T-helper 2 cell treated with Interferon-gamma antibody and Interleukin-4, amounts not matched to agents 5 μg/mL and 100 μg/mL, for 36 hours (primary cell): ENCODE measurements at places on chromosomes 12 and 14.

DNA sequence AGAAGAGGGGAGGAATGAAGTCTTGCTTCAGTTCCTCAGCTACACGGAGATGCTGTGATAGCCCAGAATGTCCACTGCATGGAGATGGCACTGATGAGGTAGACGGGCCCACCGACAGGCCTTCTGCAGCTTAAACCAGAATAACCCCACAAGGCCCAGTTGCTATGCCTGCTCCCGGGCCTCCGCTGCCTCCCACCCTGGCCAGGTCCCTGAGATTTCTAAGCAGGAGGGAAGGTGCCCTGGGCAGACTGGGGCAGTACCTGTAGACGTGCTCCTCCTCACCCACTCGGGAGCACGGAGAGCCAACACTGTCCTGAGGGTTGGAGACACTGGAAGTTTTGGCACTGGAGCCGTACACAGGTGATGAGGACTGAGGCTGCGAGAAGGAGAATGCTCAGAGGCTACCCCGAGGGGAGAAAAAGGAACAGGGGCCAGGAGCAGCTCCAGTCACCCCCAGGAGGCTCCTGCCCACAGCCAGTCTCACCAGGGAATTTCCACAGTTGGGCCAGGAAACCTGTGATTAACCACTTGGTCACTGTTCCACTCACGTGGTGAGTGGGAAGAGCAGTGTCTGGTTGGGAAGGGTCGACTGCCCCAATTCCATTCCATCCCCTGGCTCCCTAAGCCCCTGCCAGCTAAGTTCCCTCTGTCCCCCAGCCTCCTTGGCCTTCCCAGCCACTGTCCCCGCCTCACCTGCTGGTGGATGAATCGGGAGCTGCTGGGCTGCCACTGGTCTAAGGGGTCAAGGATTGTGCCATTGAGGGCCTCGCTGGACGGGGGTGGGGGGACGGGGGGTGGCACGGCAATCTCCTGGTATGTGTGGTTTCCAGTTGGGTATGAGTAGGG, 22.8 kb upstream of the RPLP0 start:
- H3K27me3 ChIP-seq = no peaks in the 10 kb centered on the region
- H3K4me3 ChIP-seq = no peak overlapping the region
- H3K4me1 ChIP-seq = peaks cover 32% of the 10 kb centered on the region
- H3K27ac ChIP-seq = no peak overlapping the region
- H3K36me3 ChIP-seq = peaks cover 43% of the 10 kb centered on the region
- DNase-seq = no peak

DNA sequence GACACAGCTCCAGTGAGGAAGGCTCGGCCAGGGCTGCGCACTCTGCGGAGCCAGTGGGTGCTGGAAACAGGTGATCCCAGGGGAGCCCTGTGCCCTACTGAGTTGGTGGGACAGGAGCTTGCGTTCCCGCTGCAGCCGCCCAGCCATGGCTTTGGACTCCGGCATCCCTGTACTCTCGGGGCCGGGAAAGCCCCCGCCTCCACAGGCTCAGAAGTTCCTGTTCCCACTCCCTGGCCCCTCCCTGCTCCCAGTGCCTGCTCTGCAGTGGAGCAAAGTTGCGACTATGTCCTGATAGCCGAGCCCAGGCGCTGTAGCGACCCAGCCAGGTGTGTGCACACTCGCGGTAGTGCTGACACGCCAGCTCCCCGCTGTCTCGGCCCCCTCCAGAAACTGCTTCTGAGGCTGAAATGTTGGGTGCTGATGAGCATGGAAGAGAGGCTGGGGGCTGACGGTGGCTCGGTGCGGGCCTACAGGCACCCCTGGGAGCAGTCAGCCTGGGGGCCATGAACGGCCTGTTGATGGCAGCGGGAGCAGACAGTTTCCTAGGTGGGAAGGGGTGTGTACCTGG, 344.6 kb upstream of the MGAT4C start:
- H3K36me3 ChIP-seq = no peaks in the 10 kb centered on the region
- no peak for DNase-seq
- H3K4me3 ChIP-seq = no peak overlapping the region
- no peaks in the 10 kb centered on the region for H3K4me1 ChIP-seq

DNA sequence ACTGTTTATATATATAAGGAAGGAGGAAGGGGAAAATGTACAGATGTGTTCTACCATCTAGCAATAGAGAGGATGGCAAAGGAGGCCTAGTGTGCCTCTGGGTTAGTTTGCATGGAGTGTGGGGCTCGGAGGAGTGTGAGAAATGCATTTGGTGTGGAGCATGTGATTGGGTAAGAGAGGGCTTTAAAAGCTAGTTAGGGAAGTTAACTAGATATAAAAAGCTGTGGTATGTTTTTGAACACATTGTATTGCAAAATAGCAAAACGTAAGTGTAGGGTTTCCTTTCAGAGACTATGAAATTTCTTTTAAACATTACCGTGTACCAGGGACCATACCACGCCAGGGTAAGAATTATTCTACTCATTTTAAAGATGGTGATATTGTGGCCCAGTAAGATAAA, 53.3 kb upstream of the STXBP6 start:
- no peaks in the 10 kb centered on the region for H3K27me3 ChIP-seq
- H3K36me3 ChIP-seq = no peaks in the 10 kb centered on the region
- no peak overlapping the region for H3K4me3 ChIP-seq
- H3K4me1 ChIP-seq = no peaks in the 10 kb centered on the region
- H3K27ac ChIP-seq = no peak overlapping the region
- DNase-seq = no peak

GRCh38 chr12:8508910-8509841, 4.1 kb upstream of the CLEC4D start:
- H3K36me3 ChIP-seq = no peaks in the 10 kb centered on the region
- H3K27ac ChIP-seq = no peak overlapping the region
- DNase-seq = no peak
- no peak overlapping the region for H3K4me3 ChIP-seq

- H3K4me3 ChIP-seq = no peak overlapping the region
- H3K36me3 ChIP-seq = no peaks in the 10 kb centered on the region
- no peaks in the 10 kb centered on the region for H3K4me1 ChIP-seq
- H3K27me3 ChIP-seq = no peaks in the 10 kb centered on the region
- no peak for DNase-seq
Observed at GRCh38 chr12:23361971-23362370, 587.5 kb downstream of the SOX5 start.

- peaks cover 4% of the 10 kb centered on the region for H3K27me3 ChIP-seq
- no peak overlapping the region for H3K4me3 ChIP-seq
Observed at GRCh38 chr12:123815968-123816367, 53.9 kb downstream of the DNAH10 start.

GRCh38 chr14:104266631-104267575, 128.5 kb downstream of the KIF26A start:
- DNase-seq = no peak
- H3K4me1 ChIP-seq = no peaks in the 10 kb centered on the region
- H3K27ac ChIP-seq = no peak overlapping the region
- no peaks in the 10 kb centered on the region for H3K27me3 ChIP-seq
- H3K4me3 ChIP-seq = no peak overlapping the region

GRCh38 chr14:95236221-95236620, 78.9 kb upstream of the DICER1 start:
- no peak overlapping the region for H3K4me3 ChIP-seq
- no peak for DNase-seq
- no peak overlapping the region for H3K27ac ChIP-seq
- peaks cover 4% of the 10 kb centered on the region for H3K27me3 ChIP-seq
- H3K36me3 ChIP-seq = no peaks in the 10 kb centered on the region
- H3K4me1 ChIP-seq = no peaks in the 10 kb centered on the region

- no peak overlapping the region for H3K4me3 ChIP-seq
- DNase-seq = no peak
- H3K4me1 ChIP-seq = peaks cover 30% of the 10 kb centered on the region
- H3K36me3 ChIP-seq = peaks cover 11% of the 10 kb centered on the region
- no peak overlapping the region for H3K27ac ChIP-seq
Observed at GRCh38 chr14:64671591-64671990, 32.6 kb upstream of the PLEKHG3 start.

DNA sequence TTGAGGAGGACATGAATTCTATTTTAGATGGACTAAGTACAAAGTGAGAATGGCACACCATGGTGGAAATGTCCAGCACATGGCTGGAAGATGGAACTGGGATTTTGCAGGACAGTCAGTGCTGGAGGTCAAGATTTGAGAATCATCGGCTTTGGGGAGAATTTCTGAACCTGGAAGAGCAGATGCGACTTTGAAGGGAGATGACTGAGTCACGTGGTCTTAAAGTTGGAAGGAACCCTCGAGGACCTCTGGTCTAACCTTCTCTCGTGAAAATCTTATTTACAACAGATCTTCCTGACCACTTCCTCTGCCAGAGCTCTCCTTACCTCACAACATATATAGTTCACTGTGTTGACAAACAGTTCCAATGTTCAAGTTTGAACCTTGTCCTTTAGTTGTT, 415.4 kb downstream of the ATP23 start:
- no peak overlapping the region for H3K4me3 ChIP-seq
- no peaks in the 10 kb centered on the region for H3K27me3 ChIP-seq
- peaks cover 4% of the 10 kb centered on the region for H3K4me1 ChIP-seq
- H3K36me3 ChIP-seq = no peaks in the 10 kb centered on the region
- no peak overlapping the region for H3K27ac ChIP-seq

- peaks cover 2% of the 10 kb centered on the region for H3K36me3 ChIP-seq
- H3K27me3 ChIP-seq = no peaks in the 10 kb centered on the region
- H3K4me1 ChIP-seq = peaks cover 18% of the 10 kb centered on the region
- no peak overlapping the region for H3K27ac ChIP-seq
- DNase-seq = no peak
Observed at GRCh38 chr14:94029265-94029664, 3.1 kb downstream of the OTUB2 start.

GRCh38 chr12:112677050-112677765, 114.3 kb upstream of the RPH3A start:
- no peak overlapping the region for H3K4me3 ChIP-seq
- no peak overlapping the region for H3K27ac ChIP-seq
- H3K4me1 ChIP-seq = no peaks in the 10 kb centered on the region
- peaks cover 2% of the 10 kb centered on the region for H3K27me3 ChIP-seq

GRCh38 chr12:113860059-113860820, 105.9 kb downstream of the RBM19 start:
- H3K4me3 ChIP-seq = no peak overlapping the region
- H3K4me1 ChIP-seq = peaks cover 8% of the 10 kb centered on the region
- H3K27me3 ChIP-seq = no peaks in the 10 kb centered on the region
- H3K27ac ChIP-seq = no peak overlapping the region

- DNase-seq = no peak
- no peaks in the 10 kb centered on the region for H3K27me3 ChIP-seq
- H3K4me1 ChIP-seq = no peaks in the 10 kb centered on the region
Observed at GRCh38 chr14:38290601-38291188, 34.8 kb upstream of the CLEC14A start.

GRCh38 chr12:12008931-12009611, 61.7 kb upstream of the BCL2L14 start:
- H3K27me3 ChIP-seq = peaks cover 19% of the 10 kb centered on the region
- H3K27ac ChIP-seq = peak overlapping the region; percentile 91
- peak overlapping the region; percentile 81 for H3K4me3 ChIP-seq
- peaks cover 68% of the 10 kb centered on the region for H3K4me1 ChIP-seq

- H3K4me3 ChIP-seq = no peak overlapping the region
- peak overlapping the region; percentile 52 for H3K27ac ChIP-seq
Observed at GRCh38 chr14:34843011-34843554, 32.1 kb downstream of the BAZ1A start.

DNA sequence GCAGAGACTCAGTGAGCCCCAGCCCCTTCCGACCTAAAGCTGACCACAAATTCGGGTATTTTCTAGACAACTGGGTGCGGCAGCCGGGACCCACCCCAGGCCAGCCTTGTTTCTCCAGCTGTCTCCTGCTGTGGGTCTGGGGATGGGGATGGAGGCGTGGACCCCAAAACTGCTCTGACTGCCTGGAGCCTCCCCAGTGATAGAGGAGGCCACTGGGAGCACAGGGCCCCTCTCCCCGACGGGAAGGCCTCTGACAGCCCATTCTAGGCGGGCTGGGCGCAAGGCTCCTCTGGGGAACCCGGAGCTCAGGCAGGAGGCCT, 38.2 kb upstream of the TDRD9 start:
- no peak for DNase-seq
- no peaks in the 10 kb centered on the region for H3K27me3 ChIP-seq

GRCh38 chr12:4099276-4099675, 174.3 kb upstream of the CCND2 start:
- DNase-seq = no peak
- peaks cover 11% of the 10 kb centered on the region for H3K4me1 ChIP-seq
- H3K27me3 ChIP-seq = peaks cover 16% of the 10 kb centered on the region
- H3K27ac ChIP-seq = no peak overlapping the region
- no peaks in the 10 kb centered on the region for H3K36me3 ChIP-seq

- peaks cover 32% of the 10 kb centered on the region for H3K4me1 ChIP-seq
- DNase-seq = no peak
- H3K27ac ChIP-seq = peak overlapping the region; percentile 98
- peaks cover 27% of the 10 kb centered on the region for H3K36me3 ChIP-seq
- peak overlapping the region; percentile 92 for H3K4me3 ChIP-seq
Observed at GRCh38 chr12:62604373-62604772, 137.7 kb downstream of the MON2 start.

DNA sequence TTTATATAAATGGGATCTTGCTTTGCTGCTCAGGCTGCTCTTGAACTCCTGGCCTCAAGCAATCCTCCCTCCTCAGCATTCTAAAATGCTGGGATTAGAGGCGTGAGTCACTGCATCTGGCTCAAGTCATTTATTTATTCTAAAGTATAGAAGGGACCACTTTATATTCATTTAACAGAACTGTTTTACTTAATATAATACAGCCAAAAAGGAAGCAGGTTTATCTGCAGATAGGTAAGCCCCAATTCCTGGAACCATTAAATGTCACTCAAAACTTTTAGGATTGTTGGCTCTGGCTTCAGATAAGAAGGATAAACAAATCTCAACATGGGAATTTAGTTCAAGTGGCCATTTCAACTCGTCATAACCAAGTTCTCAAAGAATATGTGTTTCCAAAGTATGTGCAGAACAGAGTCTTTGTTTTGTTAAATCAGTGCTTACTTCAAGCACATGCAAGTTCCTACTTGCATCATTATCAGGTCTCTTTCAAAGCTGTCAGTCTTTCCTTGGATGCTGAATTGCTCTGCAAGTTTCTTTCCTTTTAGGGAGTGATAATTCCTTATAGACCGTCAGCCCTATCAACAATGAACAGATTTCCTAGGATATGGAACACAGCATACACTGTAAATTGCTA, 60.4 kb downstream of the KITLG start:
- no peak overlapping the region for H3K27ac ChIP-seq
- no peak for DNase-seq
- no peaks in the 10 kb centered on the region for H3K4me1 ChIP-seq
- H3K27me3 ChIP-seq = no peaks in the 10 kb centered on the region
- no peak overlapping the region for H3K4me3 ChIP-seq

DNA sequence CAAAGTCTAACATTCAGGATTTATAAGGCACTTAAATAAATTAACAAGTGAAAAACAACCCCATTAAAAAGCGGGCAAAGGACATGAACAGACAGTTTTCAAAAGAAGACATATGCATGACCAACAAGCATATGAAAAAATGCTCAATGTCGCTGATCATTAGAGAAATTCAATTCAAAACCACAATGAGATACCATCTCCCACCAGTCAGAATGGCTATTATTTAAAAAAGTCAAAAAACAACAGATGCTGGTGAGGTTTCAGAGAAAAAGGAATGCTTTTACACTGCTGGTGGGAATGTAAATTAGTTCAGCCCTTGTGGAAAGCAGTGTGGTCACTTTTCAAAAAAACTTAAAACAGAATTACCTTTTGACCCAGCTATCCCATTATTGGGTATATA, 60.7 kb upstream of the BDKRB2 start:
- H3K4me3 ChIP-seq = no peak overlapping the region
- no peak overlapping the region for H3K27ac ChIP-seq
- H3K4me1 ChIP-seq = no peaks in the 10 kb centered on the region
- no peaks in the 10 kb centered on the region for H3K36me3 ChIP-seq
- DNase-seq = no peak
- peaks cover 3% of the 10 kb centered on the region for H3K27me3 ChIP-seq

GRCh38 chr14:67970923-67971322, 151.3 kb downstream of the RAD51B start:
- H3K27me3 ChIP-seq = no peaks in the 10 kb centered on the region
- peaks cover 2% of the 10 kb centered on the region for H3K4me1 ChIP-seq
- no peak overlapping the region for H3K27ac ChIP-seq
- DNase-seq = no peak
